Bronchial epithelial cell (primary cell): ENCODE measurements at places on chromosomes 5 and 9. TPM values are rescaled to one million over a fixed set of nuclear protein-coding genes. Genes with fewer than 3 reads are reported as not detected.
A peak's percentile ranks its signal among the peaks of the same experiment; 100 is the strongest.

Gene PITX1
- total RNA-seq: 87.7 and 145 TPM in 2 replicates

Gene PCDHB10
- 0.13 and 0.26 TPM in 2 replicates for total RNA-seq

Gene SOHLH1
- not detected in 2 replicates for total RNA-seq

Gene CLIC3
- 2.1 and 28.8 TPM in 2 replicates for total RNA-seq

Gene MED22
- 17.5 and 21.3 TPM in 2 replicates for total RNA-seq

Gene RBM22
- 13.7 and 16.4 TPM in 2 replicates for total RNA-seq

Gene SPATA6L
- 2.6 and 6.5 TPM in 2 replicates for total RNA-seq

Gene MARVELD2
- 19.5 and 28.7 TPM in 2 replicates for total RNA-seq

Gene FGF1
- under 0.01 and 0.38 TPM in 2 replicates for total RNA-seq

Gene CORO2A
- 22.1 and 34.7 TPM in 2 replicates for total RNA-seq

Gene SEC61B
- total RNA-seq: 62.9 and 77.2 TPM in 2 replicates

DNA sequence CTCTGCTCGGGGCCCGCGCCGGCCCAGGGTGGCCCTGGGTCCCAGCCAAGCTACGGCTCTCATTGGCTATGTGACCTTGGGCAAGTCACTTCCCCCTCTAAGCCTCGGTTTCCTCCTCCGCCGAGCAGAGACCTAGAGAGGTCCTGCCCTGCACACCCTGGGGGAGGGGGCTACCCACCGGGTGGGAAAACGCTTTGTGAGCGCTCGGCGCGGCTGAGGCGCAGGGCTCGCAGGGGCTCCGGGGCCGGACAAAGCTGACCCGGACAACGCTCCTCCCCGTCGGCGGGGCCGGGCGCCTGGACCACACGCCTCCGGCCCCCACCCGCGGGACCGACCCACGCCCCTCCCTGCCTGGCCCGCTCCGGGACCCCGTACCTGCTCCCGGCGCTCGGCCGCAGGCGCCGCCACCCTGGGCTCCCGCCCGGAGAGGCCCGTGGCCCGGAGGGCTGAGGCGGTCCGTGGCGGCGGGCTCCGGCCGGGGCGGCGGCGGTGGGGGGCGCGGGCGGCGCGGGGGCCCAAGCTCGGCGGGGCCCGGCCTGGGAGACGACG is 85.7 kb upstream of the MELK start:
- DNase-seq: peak; percentile 4

- peak; percentile 64 for DNase-seq
Observed at GRCh38 chr5:130168211-130168610, 263.9 kb downstream of the CHSY3 start.

GRCh38 chr9:129175515-129175824 is 2.6 kb downstream of the IER5L start:
- DNase-seq: no peak

DNA sequence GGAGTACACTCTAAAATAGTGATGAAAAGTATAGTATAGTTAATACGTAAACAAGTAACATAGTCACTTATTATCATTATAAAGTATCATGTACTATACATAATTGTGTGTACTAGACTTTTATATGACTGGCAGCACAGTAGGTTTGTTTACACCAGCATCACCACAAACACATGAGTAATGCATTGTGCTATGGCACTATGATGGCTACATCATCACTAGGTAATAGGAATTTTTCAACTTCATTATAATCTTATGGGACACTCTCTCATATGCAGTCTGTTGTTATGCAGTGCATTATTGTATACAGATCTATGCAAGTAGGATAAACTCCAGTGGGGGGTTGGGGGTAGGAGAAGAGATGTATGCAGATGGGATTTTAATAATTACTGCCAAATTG is 52.7 kb upstream of the ELL2 start:
- peak; percentile 46 for DNase-seq

DNA sequence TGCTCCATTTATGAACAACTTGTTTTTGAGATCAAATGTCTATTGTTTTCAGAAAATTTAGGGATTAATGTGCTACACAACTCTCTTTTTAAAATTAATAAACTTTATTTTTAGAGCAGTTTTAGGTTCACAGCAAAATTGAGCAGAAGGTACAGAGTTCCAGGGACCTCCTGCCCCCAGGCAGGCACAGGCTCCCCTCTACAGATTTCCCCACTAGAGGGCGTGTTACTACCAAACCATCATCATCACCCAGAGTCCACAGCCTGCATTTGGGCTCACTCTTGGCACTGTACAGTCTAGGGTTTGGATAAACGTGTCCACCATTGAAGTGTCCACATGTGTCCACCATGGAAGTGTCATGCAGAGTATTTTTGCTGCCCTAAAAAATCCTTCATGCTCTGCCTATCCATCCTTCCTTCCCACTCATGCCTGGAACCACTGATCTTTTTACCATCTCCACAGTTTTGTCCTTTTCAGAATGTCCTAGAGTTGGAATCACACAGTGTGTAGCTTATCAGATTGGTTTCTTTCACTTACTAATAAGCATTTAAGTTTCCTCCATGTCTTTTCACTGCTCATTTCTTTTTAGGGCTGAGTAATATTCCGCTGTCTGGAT is 61.7 kb downstream of the MRPL36 start:
- DNase-seq: peak; percentile 29

- DNase-seq: peak; percentile 7
Observed at GRCh38 chr5:9483779-9484178, 62.1 kb downstream of the SEMA5A start.

GRCh38 chr9:131759017-131759647 is 19.3 kb upstream of the RAPGEF1 start:
- peak; percentile 74 for DNase-seq

DNA sequence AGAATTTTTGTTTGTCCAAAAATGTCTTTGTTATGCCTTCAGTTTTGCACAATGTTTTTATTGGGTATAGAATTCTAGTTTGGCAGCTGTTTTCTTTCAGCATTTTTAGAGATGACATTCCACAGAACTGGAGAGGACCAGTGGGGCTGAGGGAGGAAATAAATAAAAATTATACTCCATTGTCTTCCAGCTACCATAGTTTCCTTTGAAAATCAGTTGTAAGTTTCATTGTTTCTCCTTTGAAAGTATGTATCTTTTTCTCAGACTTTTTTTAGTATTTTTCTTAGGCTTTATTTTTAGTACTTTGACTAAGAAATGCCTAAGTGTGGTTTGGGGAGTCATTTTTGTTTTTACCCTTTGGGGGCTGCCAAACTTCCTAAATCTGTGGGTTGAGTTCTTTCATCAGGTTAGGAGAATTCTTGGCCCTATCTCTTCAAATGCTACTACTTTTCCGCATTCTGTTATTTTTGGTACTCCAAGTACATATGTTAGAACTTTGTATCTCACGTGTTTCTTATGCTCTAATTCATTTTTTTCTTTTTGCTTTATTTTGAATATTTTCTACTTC is 15.2 kb upstream of the FBLL1 start:
- DNase-seq: no peak

DNA sequence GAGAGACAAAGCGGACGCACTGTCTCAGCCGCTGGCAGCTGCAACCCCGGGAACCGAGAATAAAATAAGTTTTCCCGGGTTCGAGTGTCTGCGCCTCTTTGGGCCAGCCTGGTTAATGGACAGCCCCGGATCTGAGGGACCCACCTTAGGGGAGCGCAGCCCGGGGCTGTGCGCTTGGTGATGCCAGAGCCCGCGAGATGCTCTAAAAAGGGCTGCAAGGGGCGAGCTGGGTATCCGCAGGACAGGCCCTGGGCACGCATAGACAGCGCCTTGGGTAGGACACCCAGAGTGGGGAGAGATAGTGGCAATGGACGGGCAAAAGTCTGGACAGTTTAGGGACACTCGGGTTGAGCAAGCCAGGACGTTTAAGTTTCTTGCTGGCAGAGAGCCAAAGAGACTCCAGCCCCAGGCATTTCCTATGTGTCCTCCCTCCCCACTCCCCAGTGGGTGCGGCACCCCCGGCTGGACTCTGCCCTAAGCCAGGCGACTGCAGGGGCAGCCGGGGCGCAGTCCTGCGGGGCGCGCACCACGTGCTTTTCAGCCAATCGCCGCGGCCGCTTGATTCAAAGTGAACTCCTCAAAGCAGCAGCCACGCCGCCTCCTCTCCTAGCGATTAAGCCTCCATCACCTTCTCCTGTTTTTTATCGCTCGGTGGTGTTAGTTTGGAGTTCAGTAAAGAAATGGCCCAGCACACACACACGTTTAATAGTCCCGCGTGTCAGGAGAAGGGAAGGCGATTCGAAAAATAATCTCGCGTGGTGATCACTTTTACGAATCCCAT is 616 bp upstream of the ENC1 start:
- peak; percentile 57 for DNase-seq

DNA sequence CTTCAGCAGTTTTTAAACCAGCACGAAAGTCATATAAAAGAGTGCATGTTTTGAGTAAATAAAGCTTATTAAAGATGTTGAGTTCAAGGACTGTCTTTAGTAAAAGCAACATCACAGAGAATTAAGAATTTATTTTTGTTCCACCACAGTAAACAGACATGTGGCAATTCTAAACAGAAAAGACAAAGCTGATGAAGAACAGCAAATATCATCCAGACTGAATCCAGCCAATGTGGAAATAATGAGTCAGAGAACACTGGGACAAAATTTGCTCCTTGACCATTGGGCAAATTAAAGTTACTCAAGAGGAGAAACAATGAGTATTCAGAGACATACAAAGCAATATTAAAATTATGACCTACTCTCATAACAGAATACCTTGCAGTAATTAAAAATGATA is 28.8 kb downstream of the OR2K2 start:
- peak; percentile 67 for DNase-seq

DNA sequence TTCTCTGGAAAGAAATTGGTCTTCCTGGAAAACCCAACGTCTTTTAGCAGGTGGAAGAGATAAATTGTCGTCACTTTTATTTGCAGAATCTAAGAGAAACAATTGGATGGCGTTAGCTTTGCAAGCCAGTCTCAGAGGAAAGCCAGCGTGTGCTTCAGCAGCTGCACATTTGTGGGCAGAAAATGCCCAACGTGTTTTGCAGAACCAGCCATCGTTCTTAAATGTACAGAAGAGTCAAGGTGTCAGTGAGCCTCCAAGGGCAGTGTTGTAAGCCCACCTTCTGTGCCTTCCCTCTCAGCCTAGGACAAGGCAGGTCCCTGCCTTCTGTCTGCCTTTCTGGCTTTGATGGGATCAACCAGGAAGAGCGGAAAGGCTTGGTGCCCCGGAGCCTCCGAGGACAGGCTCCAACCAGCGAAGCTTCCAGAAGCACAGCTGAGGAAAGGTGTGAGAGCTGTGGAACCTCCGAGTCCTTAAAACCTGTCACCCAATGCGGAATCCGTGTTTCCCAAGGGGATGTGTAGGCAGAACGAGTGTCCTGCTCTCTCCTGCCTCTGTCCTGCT is 116.0 kb upstream of the IRX2 start:
- DNase-seq: no peak

- DNase-seq: no peak
Observed at GRCh38 chr9:123399803-123400378, 43.9 kb downstream of the CRB2 start.
